ENCODE measurements at places on chromosomes 16 and 17.

DNA sequence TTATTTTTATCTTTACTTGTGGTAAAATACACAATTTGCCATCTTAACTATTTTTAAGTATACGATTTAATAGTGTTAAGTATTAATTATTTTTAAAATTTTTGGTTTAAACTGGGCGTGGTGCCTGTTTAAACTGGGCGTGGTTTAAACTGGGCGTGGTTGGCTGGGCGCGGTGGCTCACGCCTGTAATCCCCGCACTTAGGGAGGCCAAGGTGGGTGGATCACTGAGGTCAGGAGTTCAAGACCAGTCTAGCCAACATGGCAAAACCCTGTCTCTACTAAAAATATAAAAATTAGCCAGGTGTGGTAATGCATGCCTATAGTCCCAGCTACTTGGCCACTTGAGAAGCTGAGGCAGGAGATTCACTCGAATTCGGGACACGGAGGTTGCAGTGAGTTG is 4.0 kb upstream of the CCDC43 start:
- DNase-seq: no peak

- DNase-seq: no peak
These were observed 223.8 kb downstream of the LGALS9B start for GRCh38 chr17:20243524-20243923.

DNA sequence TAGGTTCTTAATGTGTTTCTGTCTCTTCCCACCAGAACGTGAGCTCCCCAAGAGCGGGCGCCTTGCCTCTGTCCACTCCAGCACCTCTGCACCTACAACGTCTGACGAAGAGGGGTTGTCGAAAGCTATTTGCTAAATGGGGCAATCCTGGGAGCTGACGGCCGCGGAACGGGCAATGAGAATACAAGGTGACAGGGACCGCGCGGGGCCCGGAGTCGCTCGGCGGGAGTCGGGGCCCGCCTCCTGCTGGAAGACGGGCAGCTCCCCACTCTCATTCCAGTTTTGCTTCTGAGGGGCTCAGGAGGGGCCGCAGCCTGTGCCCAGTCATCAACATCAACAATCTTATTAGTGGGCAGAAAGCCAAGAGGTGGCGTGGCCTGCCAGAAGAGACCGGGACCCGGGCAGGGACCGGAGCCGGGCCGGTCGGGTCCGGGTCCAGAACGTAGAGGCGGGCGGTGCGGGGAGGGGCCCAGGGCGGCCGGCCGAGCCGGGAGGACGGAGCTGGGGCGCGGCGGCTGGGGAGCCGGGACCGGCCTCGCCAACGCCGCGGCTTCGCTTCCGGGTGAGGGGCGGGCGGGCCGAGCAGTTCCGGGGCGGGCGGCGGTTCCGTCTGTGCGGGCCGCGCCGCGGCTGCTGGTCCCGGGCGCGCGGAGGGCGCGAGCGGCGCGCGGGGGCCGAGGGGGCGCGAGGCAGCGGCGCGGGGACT is at the start of gene MOSMO:
Gene MOSMO, plus strand, starts transcription at position 603 of the 706 bp plus-strand sequence. CDS start 191 bp downstream, outside the sequence.
- peak; percentile 78 for DNase-seq

GRCh38 chr17:62968445-62968923 is 2.4 kb downstream of the TANC2 start:
- DNase-seq: peak; percentile 91

GRCh38 chr16:67238806-67239470 is 8.3 kb downstream of the FHOD1 start:
- DNase-seq: no peak

GRCh38 chr16:2451851-2452320 is 8.0 kb upstream of the TEDC2 start:
- DNase-seq: no peak

Data from tongue (tissue), 3 donors.